T-helper 2 cell (primary cell): ENCODE measurements at places on chromosomes 12 and 14.

DNA sequence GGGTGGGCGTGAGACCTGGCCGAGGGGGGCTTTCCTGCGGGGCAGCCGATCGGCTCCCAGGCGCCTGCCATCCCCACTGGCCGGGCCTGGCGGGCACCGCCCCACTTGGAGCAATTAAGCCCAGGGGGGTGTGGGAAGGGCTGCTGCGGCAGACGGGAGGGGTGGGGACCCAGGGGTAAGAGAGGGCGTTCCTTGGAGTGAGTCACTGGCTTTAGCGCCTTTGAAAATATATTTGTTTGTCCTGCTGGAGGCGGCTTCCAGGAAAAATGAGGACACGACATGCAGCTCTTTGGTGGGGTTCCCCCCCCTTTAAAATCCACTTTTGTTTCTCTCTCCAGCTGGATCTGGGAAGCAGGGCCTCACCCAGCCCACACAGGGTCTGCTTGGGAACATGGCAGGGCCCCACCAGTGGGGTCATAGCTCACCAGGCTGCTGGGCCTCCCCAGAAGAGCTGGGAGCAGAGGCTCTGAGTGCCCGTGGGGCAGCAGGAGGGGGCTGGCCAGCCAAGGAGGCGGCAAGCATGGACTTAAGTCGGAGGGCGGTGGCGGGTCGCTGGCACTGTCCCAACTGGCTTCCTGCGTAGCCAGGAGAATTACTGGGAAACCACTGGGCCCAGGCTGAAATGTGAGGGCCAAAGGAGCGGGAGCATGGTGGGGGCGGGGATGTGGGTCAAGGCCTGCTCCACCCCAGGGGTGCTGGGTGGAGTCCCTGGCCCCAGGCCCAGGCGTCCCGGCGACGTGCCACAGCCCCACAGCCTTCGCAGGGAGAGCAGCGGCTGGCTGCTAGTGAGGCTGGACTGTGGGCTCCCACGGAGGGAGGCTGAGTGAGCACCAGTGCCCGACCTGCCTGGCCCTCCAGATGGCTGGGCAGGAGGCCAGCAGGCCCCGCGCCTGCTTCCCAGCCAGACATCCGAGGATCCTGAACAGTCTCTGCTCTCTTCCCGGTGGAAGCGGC, 128.0 kb downstream of the RFLNA start:
- no peak for DNase-seq

GRCh38 chr14:64387232-64387781, 846 bp upstream of the MTHFD1 start:
- DNase-seq, result no peak

DNA sequence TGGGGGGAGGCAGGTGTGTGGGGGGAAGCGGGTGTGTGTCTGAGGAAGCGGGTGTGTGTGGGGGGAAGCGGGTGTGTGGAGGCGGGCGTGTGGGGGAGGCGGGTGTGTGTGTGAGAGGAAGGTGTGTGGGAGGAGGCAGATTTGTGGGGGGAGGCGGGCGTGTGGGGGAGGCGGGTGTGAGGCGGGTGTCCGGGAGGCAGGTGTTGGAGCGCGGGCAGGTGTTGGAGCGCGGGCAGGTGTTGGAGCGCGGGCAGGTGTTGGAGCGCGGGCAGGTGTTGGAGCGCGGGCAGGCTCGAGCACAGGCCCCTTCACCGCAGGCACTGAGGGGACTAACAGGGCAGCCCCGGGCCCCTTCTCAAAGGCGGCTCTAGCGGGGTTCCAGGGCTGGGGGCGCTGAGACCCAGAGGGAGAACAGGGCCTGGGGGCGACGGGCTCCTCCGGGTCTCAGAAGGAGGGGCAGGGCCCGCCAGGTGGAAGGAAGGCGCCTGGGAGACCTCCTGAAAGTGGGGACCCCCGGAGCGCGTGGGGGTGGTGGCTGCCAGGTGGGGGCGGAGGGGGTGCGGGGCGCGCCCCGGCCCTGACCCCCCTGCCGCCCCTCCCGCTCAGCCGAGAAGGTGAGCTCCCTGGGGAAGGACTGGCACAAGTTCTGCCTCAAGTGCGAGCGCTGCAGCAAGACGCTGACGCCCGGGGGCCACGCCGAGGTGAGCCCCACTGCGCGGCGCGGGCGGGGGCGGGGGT, 3.2 kb downstream of the CRIP2 start:
- DNase-seq, result peak; percentile 80

GRCh38 chr12:64147875-64148274, 74.2 kb downstream of the KICS2 start:
- DNase-seq, result no peak

GRCh38 chr12:103503546-103504480, 8.0 kb upstream of the C12orf42 start:
- DNase-seq, result no peak

DNA sequence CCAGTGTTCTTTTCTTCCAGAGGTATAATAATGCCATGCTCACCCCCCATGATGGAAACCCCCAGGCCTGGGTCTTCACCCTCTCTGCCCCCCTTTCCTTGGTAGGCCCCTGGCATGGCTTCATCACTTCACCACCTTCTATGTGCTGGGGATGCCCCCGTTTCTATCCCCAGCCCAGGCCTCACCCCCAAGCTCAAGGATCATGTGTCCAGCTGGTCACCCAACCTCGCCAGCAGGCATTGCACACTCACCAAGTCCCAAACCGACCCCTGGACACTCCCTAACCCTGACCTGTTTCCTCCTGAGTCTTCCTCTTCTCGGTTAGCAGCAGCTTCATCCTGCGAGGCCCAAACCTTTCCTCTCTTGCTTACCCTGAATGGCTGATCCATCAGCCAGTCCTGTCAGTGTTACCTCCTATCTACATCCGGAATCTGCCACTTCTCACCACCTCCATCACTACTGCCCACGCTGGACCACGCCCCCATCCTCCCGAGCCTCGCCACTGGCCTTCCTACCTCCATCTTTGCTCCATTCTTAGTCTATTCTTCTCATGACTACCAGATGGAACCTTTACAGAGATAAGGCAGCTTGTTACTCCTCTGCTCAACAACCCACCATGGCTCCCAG, 69.0 kb downstream of the MVK start:
- no peak for DNase-seq

DNA sequence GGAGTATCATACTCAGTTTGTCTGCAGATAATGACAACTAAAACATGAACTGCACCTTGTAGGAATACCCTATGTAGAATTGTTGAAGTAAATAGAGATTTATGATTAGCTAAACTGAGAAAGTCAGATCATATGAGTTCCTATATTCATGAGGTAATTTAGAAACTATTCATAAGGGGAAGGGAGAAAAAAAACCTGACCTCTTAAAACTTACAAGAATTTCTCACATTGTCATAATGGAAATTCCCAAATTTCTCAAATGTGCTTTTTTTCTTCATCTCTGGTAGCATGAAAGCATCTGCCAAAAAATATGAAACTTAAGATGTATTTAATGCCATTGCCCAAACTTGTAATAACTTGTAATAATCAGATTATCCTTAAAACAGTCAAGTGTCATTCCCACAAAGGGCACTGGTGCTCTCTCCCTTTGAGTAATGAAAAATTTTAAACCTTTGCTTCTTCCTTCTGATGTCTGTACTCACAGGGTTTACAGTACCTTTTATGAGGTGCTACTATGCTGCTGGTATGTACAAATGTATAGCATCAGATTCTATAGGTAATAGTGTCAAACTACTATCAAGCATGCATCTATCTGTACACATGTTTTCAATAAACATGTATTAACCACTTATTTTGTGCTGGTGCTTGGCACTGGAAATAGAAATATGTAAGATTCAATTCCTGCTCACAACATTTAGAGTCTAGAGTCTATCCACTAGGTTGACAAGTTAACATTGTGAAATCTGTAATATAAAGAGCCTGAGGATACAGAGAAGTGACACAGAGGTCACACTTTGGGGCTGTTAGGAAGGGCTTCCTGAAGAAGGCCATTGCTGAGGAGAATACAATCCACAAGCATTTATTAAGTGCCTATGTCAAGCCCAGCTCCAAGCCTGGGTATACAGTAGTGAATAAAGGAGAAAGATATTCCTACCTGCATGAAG, 17.4 kb upstream of the DRAM1 start:
- DNase-seq, result no peak

GRCh38 chr12:109729371-109729781, 15.8 kb downstream of the FAM222A start:
- DNase-seq, result no peak

DNA sequence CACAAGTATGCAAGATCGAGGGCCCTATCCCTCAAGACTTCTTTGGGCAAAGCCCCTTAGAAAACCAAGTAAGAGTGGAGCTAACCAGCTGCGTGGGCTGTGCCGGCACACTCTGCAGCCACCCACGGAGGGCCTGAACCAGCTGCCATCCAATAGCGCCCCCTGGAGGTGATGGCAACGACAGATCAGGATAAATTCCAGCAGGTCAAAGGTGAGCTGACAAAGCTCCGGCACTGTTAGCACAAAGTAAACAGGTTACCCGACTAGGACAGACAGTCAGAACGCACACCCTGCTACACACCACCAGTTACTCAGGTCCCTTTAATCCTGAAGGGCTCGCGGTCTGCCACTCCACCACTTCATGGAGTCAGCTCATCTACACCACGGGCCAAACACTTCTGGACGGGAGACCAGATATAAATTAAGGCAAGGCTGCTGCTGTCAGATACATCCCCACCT, 4.9 kb downstream of the ZBTB39 start:
- peak; percentile 67 for DNase-seq

- DNase-seq, result no peak
Observed at GRCh38 chr12:54001283-54002187, 1.6 kb downstream of the HOXC9 start.

GRCh38 chr12:43912859-43913258, 77.0 kb downstream of the TMEM117 start:
- DNase-seq, result no peak

DNA sequence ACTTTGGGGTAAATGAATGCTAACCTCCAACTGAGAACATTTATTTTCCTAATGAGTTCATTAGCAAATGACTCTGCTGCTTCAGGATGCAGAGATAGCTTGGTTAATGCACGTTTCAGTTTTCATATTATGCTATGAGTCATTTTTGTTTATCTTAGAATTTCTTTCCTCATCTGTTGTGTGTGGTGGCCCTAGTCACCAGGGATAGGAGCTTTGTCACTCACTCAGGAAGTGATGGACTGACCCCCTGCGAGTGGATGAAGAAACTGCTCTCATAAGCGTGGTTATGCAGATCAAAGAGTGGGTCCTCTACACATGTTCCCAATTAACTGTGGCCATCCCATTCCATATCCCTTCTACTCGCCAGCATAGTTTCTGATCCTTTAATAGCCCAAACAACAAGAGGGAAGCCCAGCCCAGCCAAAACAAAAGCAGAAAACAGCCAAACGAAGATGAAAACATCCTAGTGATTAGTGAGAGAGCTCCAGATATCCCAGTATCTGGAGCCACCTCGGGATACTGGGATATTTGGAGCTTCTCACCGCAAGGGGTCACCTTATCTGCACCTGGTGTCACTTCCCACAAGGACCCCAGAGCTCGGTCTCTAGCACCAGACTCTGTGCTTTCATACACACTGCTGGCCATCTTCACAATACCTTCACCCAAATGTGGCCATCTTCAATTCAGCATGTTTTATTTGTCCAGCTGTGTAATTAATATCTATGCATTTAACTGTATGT, 8.6 kb downstream of the TC2N start:
- DNase-seq, result no peak

GRCh38 chr12:116324654-116325335, 47.3 kb upstream of the MED13L start:
- DNase-seq, result no peak

- DNase-seq, result no peak
Observed at GRCh38 chr12:76144245-76144549, 59.7 kb upstream of the NAP1L1 start.

- no peak for DNase-seq
Observed at GRCh38 chr12:105279460-105280056, 43.6 kb upstream of the APPL2 start.

DNA sequence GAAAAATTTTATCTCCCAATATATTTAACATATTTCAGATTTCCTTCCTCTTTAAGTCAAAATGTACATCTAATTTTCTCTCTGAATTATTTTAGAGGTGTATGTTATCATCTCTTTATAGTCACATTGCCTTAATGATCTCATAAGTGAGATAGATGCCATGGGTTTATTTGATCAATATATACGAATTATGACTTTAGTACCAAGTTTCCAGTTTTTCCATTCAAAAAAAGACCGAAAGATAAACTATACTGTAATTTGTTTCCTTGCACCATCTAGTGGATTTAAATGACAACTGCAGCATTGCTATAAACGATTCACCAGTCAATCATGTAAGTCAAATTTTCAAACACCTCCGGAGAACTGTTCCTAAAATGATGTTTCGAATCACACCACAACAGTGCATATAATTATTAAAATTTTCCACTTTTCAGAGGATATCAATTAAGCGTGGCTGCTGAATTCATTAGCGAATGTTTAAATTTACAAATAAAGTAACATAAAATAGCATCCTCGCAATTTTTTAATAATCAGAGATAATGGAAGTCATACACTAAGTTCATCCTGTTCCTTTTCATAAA, 419 bp upstream of the ATXN7L3B start:
- no peak for DNase-seq

DNA sequence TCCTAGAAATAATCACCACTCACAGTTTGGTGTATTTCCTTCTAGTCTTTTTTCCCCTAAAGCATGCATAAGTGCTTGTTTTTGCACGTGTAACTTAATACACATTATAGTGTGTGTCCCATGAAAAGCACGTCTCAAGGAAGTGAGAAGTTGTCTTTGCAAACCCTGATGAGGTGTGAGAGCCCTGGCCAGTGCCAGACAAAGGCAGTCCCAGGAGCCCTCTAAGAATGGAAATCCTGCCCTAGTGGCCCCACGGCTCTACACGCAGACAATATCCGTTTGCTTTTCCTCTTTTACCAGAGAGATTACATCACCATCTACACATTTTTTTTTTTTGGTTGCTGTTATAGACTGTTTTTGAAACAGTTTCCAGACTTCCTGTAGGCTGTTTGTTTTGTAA, 85.5 kb upstream of the FZD10 start:
- DNase-seq, result no peak

GRCh38 chr12:12442548-12443071, 85.7 kb downstream of the BORCS5 start:
- no peak for DNase-seq

GRCh38 chr12:40034156-40034555, 71.7 kb downstream of the SLC2A13 start:
- no peak for DNase-seq

DNA sequence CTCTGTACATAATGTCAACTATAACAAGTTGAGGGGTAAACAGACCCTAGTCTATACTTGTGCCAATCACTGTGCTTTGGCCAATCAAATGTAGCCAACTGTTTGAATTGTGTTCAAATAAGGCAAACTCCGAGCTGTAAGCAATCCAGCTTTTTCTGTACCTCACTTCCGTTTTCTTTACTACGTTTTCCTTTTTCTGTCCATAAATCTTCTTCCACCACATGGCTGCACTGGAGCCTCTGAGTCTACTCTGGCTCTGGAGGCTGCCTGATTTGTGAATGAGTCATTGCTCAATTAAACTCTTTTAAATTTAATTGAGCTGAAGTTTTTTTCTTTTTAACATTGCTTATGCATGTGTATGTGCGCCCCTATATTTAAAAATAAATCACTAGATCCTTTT, 29.7 kb downstream of the CLEC1A start:
- DNase-seq, result no peak

DNA sequence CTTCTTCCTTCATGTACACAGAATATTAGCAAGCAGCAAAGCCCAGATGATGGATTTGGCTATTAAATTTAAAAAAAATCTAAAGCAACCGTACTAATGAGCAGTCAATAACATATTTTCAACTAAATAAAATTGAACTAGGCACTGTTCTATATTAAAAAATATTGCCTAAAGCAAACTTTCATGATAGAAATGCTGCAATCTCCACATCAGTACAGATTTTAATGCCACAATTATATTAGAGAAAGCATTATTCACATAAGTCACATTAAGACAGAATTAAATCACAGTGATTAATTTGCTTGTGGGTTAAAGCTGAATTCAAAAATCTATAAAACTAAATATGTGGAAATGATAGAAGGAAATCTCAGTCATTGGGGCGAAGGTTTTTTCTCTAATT, 200.7 kb downstream of the KCNH5 start:
- no peak for DNase-seq
